ENCODE measurements at places on chromosomes 6 and 20. TPM values are rescaled to one million over a fixed set of nuclear protein-coding genes. Genes with fewer than 3 reads are reported as not detected.

The ZC3H12D gene
- total RNA-seq, result 0.17 TPM

The RAET1G gene
- total RNA-seq, result 28.8 TPM

The SLC17A2 gene
- total RNA-seq, result not detected

The ACTL10 gene
- total RNA-seq, result 1.4 TPM

The PKHD1 gene
- not detected for total RNA-seq

The GSTA3 gene
- not detected for total RNA-seq

The RGL2 gene
- total RNA-seq, result 22.0 TPM

The ADGRF1 gene
- total RNA-seq, result 10.0 TPM

The APCDD1L gene
- 1.4 TPM for total RNA-seq

The ARMH2 gene
- total RNA-seq, result not detected

The LRRN4 gene
- total RNA-seq, result under 0.01 TPM

The ZBTB46 gene
- total RNA-seq, result 1.5 TPM

The TGM3 gene
- not detected for total RNA-seq

The ANKEF1 gene
- total RNA-seq, result 7.2 TPM

The ZBTB9 gene
- 5.7 TPM for total RNA-seq

The CAGE1 gene
- total RNA-seq, result 0.14 TPM

The HLA-DPB1 gene
- 9.2 TPM for total RNA-seq

The PLAGL2 gene
- total RNA-seq, result 6.3 TPM

The KIF6 gene
- total RNA-seq, result 0.33 TPM

The CYP39A1 gene
- 5.2 TPM for total RNA-seq

The GCLC gene
- 128 TPM for total RNA-seq

The TCP1 gene
- 275 TPM for total RNA-seq

The EFCAB8 gene
- total RNA-seq, result 0.50 TPM

The RNF144B gene
- 47.4 TPM for total RNA-seq

The HINT3 gene
- 23.5 TPM for total RNA-seq

The TSPO2 gene
- not detected for total RNA-seq

The TP53TG5 gene
- not detected for total RNA-seq

The FAM162B gene
- total RNA-seq, result not detected

The CCM2L gene
- total RNA-seq, result not detected

The SRC gene
- total RNA-seq, result 52.7 TPM

The OSTM1 gene
- 80.5 TPM for total RNA-seq

The CRIP3 gene
- not detected for total RNA-seq

The ERVFRD-1 gene
- not detected for total RNA-seq

The DDAH2 gene
- 7.7 TPM for total RNA-seq

The BPIFB4 gene
- total RNA-seq, result not detected

The SLC22A7 gene
- not detected for total RNA-seq

The FILIP1 gene
- under 0.01 TPM for total RNA-seq
